ENCODE measurements at places on chromosomes 1 and 21.
A peak's percentile ranks its signal among the peaks of the same experiment; 100 is the strongest.

DNA sequence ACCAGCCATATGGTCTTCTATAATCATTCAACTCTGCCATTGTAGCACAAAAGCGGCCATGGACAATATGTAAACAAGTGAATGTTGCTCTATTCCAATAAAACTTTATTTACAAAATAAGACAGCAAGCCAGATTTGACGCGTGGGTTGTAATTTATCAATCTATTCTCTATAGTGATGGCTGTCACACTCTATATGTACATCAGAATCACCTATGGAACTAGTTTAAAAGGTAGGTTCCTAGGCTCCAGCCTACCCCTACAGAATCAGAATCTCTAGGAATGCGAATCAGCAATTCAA lies 7.7 kb downstream of the BCL2L15 start:
- DNase-seq = no peak

GRCh38 chr1:202531472-202531811 lies 178.8 kb downstream of the SYT2 start:
- DNase-seq = no peak

DNA sequence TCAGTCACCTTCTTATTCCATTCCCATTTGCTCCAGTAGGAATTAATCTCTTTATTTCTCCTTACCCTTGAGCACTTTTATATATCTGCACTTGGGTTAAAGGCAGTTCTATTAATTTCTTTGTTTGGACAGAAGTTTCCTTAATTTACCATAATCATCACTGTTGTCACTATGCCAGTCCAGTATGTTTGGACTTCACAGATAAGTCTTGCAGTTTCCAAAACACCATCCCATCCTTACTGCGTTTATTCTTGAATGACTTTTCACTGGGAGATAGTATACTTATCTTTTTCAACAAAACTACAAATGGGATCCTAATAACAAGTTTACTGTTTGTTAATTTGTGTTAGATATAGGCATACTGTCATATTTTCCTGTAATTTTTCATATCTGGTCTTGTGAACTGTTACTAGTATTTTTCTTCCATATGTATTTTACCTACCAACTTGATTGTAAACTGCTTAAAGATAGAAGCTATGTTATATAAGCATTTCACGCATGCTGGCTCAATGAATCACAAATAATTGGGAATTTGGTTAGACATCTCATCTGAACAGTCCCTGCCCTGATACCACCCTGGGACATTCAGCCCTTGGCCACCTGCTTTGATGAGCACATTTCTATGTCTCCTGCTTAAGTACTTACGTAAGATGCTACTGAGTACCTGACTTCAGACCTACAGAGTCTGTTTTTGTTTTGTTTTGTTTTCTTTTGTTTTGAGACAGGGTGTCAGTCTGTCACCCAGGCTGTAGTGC lies 78.2 kb downstream of the OLFML2B start:
- DNase-seq = no peak

DNA sequence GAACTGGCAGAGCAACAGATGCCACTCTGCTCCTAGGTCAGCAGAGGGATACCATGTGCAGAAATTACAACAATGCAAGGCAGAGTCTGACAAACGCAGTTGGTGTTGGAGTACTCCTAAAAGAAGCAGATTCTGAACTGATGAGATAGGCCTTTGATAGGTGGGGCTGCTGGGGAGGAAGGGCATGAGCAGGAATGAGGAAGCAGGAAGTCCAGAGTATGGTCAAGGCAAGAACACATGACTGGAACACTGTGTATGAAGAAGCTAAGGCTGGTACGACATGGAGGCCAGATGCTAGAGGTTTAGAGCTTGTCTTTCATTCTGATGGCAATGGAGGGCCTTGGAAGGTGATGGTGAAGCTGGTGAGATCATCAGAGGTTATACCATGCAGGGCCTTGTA lies 11.5 kb upstream of the THRAP3 start:
- DNase-seq = no peak

- DNase-seq = no peak
Observed at GRCh38 chr1:115867216-115867615, 26.3 kb upstream of the NHLH2 start.

DNA sequence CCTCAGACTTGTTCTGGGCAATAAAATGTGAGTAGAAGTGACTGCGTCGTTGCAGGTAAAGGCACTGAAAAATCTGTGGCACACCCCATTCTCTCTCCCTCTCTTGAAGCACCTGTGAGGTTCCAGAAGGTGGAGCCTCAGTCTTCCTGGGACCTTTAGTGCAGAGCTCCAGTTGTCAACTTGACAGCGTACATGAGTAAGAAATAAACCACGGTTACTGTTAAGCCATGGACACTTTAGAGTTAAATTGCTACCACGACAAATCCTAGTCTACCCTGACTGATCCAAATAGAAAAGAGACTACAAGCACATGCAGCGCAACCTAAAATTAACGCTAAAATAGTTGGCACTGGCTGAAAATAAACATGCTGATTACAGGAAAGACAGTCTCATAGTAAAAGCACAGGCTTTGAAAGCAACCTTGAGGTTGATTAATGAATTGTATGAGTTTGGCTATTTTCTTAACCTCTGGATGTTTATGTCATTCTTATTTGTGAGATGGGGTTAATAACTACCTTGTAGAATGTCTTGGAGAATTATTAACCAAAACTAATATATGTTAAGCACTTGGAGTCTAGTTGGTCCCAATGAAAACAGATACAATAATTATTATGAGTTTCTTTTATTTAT lies 93.0 kb upstream of the PLPPR4 start:
- DNase-seq = no peak

- DNase-seq = peak; percentile 8
Observed at GRCh38 chr21:34885626-34886239, 163.4 kb downstream of the RUNX1 start.

DNA sequence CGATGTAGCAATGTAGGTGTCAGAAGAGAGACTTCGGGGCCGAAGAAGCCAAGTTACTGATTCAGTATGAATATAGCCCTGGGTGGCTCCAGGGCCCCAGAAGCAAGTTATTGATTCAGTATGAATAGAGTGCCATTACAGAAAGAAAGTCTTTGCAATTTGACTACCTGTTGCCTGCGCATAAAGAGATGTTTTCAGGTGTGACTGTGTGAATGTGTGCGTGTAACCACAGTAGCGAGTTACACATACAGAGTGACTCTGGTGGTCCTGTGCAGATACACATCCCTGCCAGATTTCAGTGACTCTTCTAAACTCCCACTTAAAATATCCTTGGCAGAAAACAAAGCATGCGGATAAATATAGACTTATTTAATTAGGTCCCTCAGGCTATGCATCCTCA lies 142.7 kb upstream of the CD34 start:
- DNase-seq = no peak
